ENCODE measurements at places on chromosomes 5 and 9.

DNA sequence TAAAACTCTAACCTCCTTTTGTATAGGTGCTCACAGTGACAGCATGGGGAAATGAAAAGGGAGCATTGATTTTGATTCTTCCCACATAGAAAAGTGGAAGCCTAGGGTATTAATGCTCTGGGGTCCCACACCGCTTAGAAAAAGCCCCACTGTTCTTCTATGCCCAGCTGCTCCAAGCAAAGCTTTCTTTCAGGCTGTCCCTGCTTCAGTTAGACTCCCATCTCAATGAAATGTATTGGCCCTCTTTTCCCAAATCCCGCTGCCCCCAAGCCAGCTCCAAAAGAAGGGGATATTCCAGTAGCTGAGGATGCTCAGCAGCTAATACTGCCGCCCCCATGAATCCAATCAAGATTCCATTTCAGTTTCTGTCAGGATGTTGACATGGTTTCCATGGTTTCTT lies 17.0 kb upstream of the CREBRF start:
- no peak for DNase-seq

GRCh38 chr5:150778517-150779396 lies at the start of gene SMIM3:
Gene SMIM3 (plus strand): TSS chr5:150778757. CDS start chr5:150795441, 16,684 bp downstream.
- peak; percentile 75 for DNase-seq

- peak; percentile 70 for DNase-seq
These were observed 39.0 kb upstream of the TARS1 start for GRCh38 chr5:33401482-33402390.

DNA sequence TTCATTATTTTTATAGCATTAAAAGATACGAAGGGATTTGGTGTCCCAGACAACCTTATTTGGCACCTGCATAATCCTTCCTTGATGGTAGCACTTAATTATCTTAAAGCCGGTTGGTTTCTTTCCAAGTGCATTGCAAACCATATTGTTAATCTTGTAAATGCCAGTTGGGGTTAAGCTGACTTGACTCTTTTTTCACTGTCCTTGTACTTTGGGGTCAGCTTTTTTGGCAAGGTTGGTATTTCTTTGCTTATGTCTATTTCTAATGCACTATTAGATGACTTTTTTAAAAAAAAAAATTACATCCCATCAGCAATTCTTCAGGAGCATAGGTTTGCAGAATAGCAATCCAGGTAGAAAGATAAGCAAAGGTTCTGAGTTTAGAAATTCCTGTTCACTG lies 466.8 kb upstream of the TLE4 start:
- DNase-seq, result no peak

GRCh38 chr5:111950660-111951059 lies 193.7 kb upstream of the NREP start:
- DNase-seq, result no peak

GRCh38 chr5:124729720-124730359 lies 16.6 kb downstream of the ZNF608 start:
- DNase-seq, result no peak

DNA sequence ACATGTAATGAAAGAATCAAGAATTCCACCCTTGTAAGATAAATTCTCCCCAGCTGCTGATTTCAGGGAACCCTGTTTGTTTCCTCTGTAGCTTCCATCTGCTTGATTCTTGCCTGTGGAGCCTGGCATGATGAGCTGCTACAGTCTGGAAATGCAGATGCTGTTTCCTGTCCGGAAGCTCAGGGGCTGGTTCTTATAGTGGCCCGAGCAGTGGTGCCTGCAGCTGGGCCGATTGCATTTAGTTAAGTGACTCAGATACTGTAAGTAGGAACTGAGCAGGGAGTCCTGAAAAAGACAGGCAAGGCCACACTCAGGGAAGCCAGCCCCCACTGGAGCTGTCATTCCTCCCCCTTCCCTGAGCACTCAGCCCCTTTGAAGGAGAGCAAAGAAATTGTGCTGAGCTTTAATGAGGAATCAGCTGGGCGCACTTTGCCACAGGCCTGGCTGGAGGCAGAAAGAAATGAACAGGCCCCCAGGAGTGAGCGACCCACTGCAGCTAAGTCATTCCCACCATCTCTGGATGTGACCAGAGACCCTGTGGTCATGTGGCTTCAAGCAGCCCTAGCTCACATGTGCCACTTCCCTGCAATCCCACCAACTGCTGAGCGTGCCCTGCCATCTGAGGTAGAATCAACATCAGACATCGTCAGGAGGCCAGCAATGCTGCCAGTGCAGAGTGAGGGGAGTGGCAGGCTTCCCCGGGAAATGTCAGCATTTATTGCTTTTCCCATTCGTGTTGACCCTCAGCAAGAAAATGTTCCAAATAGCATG lies 206.0 kb upstream of the WWC1 start:
- DNase-seq, result no peak

DNA sequence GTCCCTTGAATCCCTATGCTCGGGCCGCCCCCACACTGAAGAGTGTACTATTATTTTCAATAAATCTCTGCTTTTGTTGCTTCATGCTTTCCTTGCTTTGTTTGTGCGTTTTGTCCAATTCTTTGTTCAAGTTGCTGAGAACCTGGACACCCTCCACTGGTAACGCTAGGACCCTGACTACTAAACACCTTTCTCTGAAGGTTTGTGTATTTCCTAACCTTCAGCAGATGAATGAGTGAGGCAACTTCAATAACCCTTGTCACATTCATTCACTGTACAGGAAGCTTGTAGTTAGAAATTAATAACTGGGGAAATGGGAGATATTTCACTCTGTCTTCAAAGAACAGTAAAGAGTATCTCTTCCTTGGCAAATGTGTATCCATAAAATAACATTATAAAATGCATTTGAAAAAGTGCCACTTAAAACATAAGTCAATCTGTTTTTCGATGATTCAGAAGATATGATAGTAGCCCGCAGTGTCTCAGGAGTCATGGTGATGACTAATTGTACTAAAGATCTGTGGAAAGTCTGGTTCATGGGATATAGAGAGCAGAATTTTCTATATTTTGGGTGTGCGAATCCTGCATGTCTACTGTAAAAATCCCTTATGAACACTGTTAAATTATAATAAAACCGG lies 43.2 kb upstream of the ANKH start:
- peak; percentile 67 for DNase-seq

GRCh38 chr5:39846144-39846543 lies 421.4 kb upstream of the DAB2 start:
- DNase-seq, result no peak

GRCh38 chr9:89493181-89493580 lies 4.7 kb downstream of the SEMA4D start:
- DNase-seq, result no peak

DNA sequence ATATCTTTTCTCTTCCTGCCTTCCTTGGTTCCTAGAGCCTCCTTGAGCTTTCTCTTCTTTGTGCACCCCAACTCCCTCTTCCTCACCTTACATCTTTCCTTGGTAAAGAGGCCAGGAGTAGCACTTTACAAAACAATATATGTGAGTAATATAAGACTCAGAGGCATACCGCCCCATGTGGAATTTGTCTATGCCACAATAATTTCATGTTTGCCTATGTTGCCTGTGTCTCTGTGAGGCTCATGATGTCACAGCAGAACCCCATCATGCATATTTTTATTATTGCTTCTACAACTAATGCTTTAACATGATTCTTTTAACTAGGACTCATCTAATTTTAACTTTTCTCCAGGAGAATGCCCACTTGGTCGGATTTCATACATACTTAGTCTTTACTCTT lies 15.0 kb upstream of the LVRN start:
- no peak for DNase-seq

GRCh38 chr5:159582756-159583541 lies 252.7 kb upstream of the IL12B start:
- peak; percentile 46 for DNase-seq

DNA sequence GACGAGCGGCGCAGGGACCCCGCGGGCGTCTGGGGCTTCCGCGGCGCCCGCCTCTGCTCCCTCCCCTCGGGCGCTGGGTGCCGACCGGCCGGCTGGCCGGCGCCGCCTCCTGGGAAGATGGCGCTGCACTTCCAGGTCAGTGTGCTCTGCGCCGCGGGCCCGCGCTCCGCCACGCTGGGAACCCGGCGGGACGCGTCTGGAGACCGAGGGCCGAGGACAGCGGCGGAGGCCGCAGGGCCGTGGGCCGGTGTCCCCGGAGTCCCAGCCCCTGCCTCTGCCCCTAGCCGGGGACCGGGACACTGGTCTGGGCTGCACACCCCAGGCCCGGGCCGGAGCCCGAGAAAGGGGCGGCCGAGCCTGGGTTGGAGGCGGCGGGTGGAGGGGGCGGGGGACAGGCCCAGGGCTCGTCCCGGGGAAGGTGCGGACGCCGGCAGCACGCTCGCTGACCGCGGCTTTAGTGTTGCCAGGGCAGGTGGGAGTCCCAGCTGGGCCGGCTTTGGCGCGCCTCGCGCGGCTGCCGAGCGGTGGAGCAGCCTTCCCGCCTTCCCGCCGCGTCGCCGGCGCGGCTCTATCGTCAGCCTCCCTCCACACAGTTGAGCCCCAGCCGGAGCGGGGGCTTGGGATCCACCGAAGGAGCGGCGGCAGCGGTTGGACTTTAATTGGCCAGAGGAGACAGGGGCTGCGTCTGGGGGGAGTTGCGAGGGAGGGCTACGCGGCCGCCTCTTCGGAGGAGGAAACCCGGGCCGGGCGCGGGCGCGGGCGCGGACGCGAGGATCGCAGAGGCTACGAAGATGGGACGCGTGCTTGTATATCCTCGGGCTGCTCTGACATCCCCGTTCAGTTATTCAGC lies at the start of gene RANBP17:
TSS of gene RANBP17 (plus strand) at position 102 of the 850 bp plus-strand sequence.
- peak; percentile 63 for DNase-seq

GRCh38 chr9:29775491-29775890 lies 2202.2 kb upstream of the C9orf72 start:
- no peak for DNase-seq

- DNase-seq, result peak; percentile 15
These were observed 433.8 kb upstream of the CDH9 start for GRCh38 chr5:27472000-27472763.
